ENCODE measurements at places on chromosomes 7 and 10. TPM values are rescaled to one million over a fixed set of nuclear protein-coding genes. Genes with fewer than 3 reads are reported as not detected.

GRCh38 chr7:95608359-95609173 lies 12.2 kb upstream of the PDK4 start:
- DNase-seq, result peak; percentile 28

Gene MLXIPL
- polyA plus RNA-seq, result 0.32 TPM

Gene DGKB
- 2.1 TPM for polyA plus RNA-seq

DNA sequence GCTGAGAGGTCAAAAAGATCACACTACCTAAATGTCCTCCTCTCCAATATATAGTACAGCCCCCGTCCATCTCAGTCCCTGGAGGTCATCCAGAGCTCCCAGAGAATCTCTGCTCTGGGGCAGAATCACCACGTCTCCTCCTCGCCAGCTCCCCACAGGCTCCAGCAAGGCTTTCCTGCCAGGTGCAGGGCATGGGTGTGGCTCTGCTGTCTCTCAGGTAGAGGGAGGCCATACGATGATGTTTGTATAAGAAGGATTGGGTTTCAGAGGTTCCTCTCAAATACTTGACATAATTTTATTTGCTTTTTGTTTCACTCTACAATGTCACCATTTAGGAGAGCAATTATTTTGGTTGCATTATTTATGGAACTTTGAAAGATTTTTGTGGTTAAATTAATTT lies 98.3 kb upstream of the PRSS58 start:
- DNase-seq, result no peak

Gene ST8SIA6
- polyA plus RNA-seq, result not detected

GRCh38 chr7:36509962-36510361 lies 120.3 kb downstream of the ANLN start:
- no peak for DNase-seq

All from SK-N-SH (cell line).